ENCODE measurements at places on chromosomes 12 and 14.

GRCh38 chr12:123645878-123646277 is 12.2 kb downstream of the GTF2H3 start:
- peak; percentile 71 for DNase-seq

- peak; percentile 32 for DNase-seq
These were observed 24.1 kb downstream of the PTGER2 start for GRCh38 chr14:52338051-52338681.

DNA sequence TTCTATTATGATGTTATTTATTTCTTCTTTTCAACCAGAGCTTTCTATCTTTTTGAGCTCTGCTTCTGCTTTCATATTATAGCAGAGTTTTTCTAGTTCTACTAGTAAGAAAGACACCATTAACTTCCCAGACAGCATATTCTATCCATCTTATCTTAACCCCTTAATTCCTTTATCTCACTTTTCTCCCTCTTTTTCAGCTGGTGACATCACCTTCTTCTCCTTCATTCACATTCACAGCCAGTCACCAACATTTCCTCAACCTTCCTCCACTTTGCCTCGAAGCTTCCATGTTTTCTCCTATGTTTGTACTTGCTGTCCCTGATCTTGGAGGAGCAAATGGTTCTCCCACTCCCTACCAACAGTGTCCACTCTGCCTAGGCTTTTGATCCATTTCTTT is 3.5 kb upstream of the CSRP2 start:
- no peak for DNase-seq

DNA sequence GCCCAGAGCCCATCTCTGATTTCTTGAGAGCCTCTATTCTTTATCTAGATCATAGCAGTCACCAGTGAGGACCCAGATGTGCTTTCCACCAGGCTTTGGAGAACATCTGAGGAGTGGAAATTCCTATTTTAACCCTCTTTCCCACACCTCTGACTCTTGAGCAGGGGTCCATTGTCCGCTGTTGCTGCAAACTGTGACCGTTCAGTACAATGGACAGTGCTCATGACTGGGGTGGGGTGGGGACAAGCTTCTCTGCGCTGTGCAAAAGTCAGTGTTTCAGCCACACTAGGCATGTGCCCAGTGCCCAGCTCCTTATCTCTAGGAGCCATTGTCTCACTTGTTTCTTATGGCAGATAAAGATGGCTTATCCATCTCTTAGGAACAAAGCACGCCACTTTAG is 16.9 kb upstream of the KRT7 start:
- DNase-seq: no peak

DNA sequence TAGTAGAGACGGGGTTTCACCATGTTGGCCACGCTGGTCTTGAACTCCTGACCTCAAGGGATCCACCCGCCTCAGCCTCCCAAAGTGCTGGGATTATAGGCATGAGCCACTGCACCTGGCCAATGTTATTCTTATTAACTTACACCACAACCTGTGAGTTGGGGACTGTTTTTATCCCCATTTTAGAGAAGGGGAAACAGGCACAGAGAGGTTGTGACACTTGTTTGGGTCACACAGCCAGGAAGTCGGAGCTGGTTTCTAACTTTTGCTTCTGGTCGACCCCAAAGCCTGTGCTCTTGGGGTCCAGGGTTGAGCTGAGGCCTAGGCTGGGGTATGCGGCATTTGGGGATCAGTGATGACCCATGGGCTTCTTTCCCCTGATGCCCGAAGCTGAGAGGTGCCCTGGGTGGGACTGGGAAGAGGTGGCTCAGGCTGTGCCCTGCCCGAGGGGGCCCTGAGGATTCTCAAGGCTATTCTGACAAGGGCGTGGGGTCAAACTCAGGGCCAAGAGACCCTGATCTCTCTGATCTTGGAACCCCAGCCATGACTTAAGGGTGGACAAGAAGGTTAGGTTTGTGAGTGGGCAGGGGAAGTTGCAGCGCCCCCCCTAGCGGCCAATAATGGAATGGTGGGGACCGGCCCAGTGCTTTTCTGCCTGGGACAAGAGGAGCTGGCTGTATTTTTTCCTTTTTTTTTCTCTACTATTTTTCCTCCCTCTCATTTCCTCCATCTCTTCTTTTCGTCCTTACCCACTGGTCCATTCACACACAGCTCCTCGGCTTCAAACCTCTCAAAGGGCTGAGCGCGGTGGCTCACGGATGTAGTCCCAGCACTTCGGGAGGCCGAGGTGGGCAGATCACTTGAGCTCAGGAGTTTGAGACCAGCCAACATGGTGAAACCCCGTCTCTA is 3.0 kb downstream of the SDSL start:
- DNase-seq: peak; percentile 17

DNA sequence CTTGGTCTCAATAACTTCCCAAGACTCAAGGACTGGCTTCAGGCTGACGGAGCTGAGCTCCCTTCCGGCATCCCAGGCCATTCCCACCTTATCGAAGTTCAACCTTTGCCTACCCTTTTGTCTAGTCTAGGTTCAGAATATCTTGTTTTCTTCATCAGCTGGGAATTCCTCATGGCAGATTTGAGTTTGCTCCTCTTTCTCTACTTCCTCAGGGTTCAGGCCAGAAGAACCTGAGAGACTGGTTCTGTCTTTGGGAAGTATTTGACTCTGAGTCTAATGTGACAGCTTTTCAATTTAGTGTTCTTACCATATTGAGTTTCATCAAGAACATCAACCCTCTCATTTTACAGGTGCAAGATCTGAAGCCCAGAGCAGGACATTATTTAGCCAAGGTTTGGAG is 2.1 kb downstream of the BIN2 start:
- no peak for DNase-seq

- no peak for DNase-seq
These were observed 10.9 kb downstream of the HVCN1 start for GRCh38 chr12:110677982-110678381.

DNA sequence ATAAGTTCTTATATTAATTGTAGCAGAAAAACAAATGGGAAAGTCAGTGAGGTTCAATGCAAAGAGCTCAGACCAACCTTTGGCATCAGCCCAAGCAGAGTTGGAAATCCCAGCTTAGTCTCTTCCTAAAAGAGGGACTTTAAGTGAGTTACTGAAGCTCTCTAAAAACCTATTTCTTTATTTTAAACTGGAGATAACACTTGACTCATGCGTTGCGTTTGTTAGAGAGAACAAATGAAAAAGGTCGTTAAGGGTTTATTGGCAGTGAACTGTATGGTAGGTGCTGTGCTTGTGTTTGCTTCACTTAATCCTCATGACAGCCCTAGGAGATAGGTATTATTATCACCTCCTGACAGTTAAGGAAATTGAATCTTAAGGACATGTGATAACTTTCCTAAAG is 396.5 kb downstream of the RAD51B start:
- no peak for DNase-seq

- no peak for DNase-seq
These were observed 51.2 kb downstream of the PRMT8 start for GRCh38 chr12:3542156-3542555.

- no peak for DNase-seq
These were observed 128.0 kb upstream of the OVCH1 start for GRCh38 chr12:29625359-29625953.

GRCh38 chr12:13146336-13146938 is 43.0 kb upstream of the GSG1 start:
- DNase-seq: no peak

DNA sequence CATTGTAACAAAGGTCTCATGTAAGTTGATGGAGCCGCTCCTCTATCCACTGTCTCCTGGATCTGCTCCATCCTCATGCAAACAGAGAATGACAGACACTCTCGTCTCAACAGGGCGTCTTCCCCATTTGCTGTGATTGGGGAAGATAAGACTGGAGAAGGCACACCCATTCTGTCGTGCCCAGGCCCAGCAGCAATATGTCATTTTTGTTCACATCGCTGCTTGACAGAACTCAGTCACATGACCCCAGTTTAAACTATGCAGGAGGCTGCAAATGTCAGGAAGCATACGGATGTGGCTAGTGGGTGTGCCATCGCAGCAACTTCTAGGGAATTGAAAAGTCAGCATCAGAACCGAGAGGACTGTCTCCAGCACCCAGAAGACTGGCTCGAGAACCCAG is 290.5 kb downstream of the TMEM132D start:
- no peak for DNase-seq

DNA sequence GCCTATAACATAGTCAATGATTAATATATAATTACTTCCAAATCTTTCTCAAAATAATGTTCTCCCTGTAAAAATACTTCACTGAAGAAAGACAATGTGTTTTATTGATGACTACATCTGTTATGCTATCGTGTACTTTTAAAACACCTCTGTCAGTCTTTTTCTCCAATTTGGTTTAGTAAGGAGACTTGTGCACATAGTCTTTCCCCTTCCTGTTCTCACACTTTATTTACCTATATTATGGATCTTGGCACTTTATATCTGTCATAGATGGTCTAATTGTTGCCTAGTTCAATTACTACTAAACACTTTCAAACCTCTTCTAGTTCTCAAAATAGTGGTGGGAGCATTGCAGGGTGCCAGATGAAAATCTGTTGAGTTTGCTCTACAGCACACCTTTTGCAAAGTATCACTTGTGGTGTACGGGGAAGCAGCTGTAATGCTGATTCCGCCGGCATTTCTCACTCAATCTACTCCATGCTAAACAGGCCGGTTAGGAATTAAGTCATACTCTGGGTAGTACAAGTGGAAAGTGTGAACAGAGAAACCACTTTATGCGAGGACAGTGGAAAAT is 1.1 kb upstream of the INSM2 start:
- DNase-seq: no peak

DNA sequence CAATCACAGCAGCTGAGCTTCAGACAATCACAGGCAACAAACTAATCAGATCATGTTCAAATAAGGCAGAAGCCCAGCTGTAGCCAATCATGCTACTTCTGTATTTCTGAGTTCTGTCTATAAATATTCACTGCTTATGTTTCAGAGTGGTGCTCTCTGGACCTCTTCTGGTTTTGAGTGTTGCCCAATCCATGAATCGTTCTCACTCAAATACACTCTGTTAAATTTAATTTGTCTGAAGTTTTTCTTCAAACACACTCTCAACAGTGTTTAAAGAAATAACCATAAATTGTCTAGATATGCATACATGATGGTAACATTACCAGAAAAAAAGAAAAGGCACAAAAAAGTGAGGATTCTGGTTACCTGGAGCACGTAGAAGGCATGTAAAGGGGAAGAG is 77.9 kb upstream of the BBS10 start:
- DNase-seq: no peak

- DNase-seq: no peak
These were observed 4.3 kb upstream of the AP1G2 start for GRCh38 chr14:23571701-23572523.

DNA sequence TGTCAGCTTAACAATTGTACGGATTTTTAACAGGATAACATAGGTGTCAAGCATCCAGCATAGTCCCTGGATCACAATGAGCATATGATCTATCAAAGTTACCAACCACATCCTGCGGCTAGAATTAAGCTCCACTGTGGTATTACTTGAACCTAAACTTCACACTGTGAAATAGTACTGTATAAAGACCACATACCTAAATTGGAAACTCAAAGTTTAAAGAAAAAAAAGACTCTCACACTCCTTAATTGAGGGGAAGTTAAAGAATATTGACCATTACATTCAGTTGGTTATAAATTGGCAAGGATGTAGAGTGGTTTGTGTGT is 133.0 kb upstream of the PZP start:
- DNase-seq: no peak

- DNase-seq: no peak
These were observed 128.2 kb downstream of the EML1 start for GRCh38 chr14:99921425-99921824.

DNA sequence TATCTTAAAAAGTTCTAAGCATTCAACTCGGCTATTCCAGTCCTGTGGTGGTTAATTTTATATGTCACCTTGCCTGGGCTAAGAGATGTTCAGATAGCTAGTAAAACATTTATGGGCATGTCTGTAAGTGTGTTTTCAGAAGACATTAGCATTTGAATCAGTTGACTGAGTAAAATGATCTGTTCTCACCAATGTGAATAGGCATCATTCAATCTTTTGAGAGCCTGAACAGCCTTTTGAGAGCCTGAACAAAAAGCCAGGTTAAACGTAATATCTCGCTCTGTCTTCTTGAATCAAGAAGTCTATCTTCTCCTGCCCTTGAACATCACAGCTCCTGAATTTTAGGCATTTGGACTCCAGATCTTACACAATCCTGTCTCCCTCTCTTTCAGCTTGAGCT is 1266.1 kb downstream of the LRFN5 start:
- DNase-seq: no peak

DNA sequence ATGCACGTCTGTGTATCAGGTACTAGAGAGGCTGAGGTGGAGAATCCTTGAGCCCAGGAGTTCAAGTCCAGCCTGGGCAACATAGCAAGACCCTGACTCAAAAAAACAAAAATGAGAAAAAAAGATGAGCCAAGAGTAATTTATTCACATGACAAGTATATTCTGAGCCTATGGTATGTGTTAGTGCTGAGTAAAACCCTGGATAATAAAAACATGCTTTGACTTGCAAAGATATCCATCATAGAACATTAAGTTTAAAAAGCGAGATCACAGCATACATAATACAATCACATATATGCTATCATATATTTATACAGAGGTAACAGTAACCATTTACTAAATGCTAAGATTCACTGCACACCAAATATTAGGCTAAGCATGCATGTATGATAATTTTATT is 23.9 kb upstream of the SLC10A1 start:
- no peak for DNase-seq

DNA sequence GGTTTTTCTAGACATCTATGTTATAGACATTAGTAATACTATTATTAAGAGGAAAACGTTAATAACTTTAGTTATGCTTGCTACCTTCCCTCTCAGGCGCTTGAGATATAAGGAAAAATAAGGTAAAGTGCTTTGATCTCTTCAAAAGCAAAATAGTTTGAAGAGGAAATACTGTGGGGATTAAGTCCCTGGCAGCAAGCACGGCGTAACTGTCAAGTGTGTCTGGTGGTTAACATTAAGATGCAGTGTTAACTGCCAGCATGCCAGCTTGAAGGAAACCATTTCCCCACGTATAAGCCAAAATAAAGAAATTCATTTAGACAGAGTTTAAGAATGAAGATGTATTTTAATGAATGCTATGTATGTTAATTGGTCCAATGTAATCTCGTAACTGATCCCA is 31.8 kb downstream of the PELI2 start:
- no peak for DNase-seq

GRCh38 chr12:6735448-6736191 is 11.8 kb downstream of the COPS7A start:
- peak; percentile 26 for DNase-seq

DNA sequence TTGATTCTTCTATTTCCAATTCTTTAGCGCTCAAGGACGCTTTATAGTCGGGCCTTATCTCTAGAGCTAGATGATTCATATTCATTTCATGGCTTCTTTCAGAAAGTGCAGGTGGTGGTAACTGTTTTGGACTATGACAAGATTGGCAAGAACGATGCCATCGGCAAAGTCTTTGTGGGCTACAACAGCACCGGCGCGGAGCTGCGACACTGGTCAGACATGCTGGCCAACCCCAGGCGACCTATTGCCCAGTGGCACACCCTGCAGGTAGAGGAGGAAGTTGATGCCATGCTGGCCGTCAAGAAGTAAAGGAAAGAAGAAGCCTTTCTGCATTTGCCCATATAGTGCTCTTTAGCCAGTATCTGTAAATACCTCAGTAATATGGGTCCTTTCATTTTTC is 241.9 kb downstream of the PAWR start:
- no peak for DNase-seq

- DNase-seq: no peak
These were observed 19.2 kb upstream of the LGALS3 start for GRCh38 chr14:55109836-55110235.
